ENCODE measurements at places on chromosomes 1 and 21.

DNA sequence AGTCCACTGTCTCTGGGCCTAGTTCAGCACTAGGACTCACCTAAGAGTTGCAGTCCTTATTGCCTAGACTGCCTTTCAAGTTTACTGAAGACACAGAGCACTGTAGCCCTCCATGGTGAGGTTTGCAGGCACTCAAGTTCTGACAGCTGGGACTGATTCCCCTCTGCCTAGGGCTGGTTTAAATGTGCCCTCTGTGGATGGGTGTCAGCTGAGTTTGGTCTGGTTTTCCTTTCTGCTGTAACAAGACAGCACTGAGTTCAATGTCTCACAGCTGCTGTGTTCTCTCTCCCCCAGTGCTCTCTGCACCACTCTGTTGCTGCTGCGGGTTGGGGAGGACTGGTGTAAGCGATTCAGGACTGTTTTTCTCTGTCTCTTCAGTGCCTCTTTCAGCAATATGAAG lies 75.2 kb upstream of the C1orf21 start:
- DNase-seq = no peak

GRCh38 chr1:170240409-170240808 lies 94.7 kb downstream of the NTMT2 start:
- no peak for DNase-seq

- DNase-seq = no peak
Measured at GRCh38 chr1:229161740-229162139, 109.2 kb upstream of the RAB4A start.

- no peak for DNase-seq
Measured at GRCh38 chr1:221187174-221187573, 307.9 kb downstream of the HLX start.

- DNase-seq = no peak
Measured at GRCh38 chr1:159748370-159748769, 32.4 kb upstream of the DUSP23 start.

- no peak for DNase-seq
Measured at GRCh38 chr1:13790290-13791030, 90.5 kb downstream of the PRDM2 start.

DNA sequence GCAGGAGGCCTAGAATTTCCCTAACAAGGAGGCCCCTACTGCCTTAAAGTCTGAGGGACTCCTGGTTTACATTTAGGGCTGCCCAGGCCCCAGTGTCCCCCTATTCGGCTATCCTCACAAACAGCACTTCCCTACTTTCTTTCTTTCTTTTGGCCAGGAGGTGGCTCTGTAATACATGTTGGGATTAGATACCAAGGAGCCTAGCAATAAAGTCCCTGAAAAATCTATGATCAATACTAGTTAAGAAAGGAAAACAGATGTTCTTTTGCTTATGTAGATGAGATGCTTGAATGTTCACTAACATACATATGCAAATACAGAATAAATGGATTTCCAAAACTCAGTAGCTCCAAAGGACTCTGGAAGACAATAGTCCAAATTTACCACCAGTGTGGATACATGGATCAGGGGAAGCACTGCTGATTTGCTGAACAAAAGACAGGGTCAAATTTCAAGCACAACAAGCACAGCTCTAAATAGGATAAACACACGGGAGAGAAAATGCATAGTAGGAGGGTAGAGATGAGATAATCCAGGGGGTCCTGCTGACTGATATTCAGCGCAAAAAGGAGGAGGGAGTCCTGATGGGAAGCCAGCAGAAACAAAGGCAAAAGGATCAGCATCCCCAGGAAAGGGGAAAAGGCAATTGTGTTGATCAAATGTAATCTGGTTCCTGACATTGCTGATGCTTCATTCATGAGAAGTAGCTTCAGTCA lies 240.0 kb downstream of the NUF2 start:
- no peak for DNase-seq

GRCh38 chr1:214740471-214740870 lies 137.5 kb downstream of the CENPF start:
- DNase-seq = no peak

- no peak for DNase-seq
Measured at GRCh38 chr1:55159571-55159970, 55.6 kb downstream of the USP24 start.

DNA sequence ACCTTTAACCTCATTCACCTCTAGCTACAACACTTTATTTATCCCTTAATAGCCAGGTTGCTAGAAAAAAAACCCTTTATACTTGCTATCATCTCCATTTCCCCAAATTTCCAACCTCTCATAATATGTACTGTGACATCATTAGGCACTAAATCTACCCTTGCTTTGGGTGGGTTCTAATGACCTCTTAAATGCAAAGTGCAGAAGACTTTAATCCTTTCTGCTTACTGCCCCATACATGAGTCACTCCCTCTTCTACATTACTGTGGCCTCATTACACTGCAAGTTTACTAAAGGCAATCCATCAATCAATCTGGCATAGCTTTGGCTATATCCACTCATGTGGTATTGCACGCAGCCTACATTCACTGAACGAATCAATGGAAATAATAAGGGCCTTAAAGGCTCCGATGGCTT lies 353.3 kb downstream of the SMYD3 start:
- DNase-seq = no peak

- DNase-seq = no peak
Measured at GRCh38 chr1:15406614-15407559, 2.8 kb upstream of the EFHD2 start.

- DNase-seq = no peak
Measured at GRCh38 chr1:200317236-200317635, 92.6 kb downstream of the ZNF281 start.

- no peak for DNase-seq
Measured at GRCh38 chr1:221987860-221988520, 246.1 kb upstream of the DUSP10 start.

- no peak for DNase-seq
Measured at GRCh38 chr1:209208648-209209047, 374.9 kb upstream of the CAMK1G start.

DNA sequence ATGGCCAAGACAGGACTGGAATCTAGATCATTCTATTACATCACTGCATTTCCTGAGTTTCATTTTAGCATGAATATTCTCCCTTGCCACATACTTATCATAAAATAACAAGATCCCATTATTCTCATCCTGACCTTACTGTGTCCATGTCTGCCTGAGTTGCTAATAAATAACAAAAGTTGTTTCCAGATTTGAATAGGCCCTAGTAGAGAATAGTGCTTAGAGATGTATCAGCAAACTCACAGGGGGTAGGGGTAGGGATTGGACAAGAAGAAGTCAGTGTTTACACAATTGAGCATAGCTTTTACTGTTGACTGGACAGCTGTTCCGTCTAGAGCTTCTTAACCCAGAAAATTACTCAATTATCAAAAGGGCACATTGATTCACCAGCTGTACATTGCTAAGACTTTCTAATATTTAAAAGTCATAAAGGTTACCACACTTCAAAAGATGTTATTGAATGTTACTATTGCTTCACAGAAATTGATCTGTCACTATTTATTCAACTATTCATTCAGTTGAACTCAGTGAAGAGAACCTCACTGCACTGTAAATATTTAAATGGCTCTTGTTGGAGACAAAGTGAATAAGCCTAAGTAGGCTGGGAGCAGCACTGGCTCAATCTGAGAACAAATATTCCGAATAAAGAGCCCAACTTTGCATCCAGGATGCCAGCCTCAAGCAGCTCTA lies 121.9 kb downstream of the NRIP1 start:
- no peak for DNase-seq

DNA sequence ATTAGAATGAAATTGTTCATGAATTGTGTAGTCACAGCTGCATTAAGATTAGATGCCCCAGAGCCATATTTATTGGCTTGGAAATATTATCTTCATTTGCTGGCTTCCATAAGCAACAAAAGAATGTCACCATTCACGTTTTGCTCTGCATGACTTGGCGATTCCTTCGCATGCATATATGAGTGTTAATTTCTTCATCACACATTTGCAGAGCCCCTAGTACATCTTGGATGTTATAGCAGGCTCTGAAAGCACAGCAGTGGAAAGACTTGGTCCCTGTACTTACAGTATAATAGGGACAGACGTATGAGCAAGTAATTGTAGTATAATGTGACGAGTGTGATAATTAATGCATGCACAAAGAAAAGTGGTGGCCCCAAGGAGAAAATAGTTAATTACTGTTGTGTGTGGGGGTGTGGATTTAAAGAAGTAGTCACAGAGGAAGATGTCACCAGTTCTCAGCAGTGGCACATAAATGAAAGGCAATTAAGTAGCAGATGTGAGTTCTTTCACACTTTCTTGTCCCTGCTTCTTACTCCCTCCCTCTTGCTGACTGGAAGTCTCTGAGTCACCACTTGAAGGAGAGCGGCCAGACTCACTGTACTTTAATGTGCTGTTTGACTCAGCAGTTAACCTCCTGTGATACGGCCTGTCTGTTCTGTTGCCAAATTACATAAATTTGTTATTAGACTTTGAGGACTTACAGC lies 21.0 kb downstream of the S100A10 start:
- peak; percentile 22 for DNase-seq

GRCh38 chr1:1678581-1679380 lies 13.8 kb downstream of the SLC35E2B start:
- no peak for DNase-seq

DNA sequence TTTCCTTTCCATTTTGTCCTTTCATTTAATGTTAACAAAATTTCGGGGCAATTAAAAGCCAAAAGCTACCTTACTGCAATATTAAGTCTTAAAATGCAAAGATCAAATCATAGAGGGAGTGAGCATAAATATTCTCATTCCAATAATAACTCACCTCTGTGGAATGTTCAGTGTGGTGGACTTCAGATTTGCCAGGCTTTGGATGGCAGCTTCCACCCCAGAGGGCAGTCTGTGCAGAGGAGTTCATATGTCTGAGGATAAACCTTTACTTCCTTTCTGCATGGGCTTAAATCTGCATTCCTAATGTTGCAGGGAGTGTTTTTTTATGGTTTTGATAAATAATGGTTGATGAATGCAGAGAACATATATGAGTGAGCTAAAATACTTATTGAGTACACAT lies 16.3 kb downstream of the KIAA0040 start:
- DNase-seq = no peak

GRCh38 chr1:65564493-65564892 lies 144.0 kb downstream of the LEPR start:
- no peak for DNase-seq

GRCh38 chr21:46393451-46393940 lies 65.2 kb upstream of the DIP2A start:
- no peak for DNase-seq

GRCh38 chr1:101298663-101299062 lies 61.8 kb downstream of the S1PR1 start:
- DNase-seq = no peak

DNA sequence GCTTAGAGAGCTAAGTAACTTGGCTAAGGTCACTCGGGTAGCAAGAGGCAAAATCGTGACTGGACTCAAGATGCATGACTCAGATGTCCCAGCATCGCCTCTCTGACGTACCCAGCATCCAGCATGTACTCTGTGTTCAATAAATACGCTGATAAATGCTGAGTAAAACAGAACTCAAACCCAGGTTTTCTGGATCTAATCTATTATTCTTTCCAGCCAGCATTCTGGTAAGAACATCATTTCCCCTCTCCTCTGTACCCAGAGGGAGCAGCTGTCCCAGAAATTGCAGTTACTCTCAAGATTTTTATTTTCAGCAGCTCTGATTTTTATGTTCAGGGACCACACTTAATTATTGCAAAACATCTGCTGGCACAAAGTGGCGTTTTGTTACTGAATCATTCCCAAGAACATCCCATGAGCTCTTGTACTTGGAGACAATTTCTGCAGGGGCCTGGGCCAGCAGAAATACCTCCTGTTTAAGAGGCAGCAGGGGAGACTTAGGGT lies 249.0 kb downstream of the PRDM2 start:
- DNase-seq = no peak

DNA sequence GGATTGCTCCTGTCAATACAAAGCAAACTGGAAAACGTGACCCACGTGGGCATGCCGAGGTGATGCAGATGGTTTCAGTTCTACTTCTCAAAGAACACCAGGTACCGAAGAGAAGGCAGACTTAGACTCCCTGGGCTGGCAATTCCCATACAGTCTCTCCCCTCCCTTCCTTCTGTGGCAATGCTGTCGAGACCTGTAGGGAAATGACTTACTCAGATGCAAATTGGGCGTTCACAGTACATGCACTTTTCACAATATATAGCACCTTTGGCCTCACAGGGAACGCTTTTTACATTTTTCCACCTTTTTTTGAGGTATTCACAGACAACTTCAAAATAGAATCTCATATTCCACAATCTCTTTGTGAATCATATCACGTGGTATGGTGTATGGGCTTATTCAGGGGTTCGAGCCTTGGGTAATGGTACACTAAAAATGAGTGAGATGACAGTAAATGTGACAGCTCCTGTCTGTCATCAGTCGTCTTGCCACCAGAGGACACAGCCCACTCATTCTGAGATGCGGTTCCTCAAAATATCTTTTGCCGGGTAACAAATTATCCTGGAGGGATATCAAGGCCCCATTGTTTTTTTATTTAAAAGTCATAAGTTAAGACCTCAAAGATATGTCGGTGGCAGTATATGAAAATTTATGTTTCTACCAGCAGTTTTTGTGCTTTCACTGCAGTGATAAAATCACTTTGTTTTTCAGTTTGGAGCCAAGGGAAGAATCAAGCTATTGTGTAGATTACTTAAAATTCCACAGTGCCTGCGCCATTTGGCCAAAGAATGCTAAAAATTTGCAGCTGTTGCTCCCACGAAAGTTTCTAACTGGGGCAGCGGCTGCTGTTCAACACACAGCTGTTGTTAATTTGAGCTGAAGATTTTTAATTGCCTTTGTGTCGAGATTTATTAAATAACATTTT lies 168.4 kb downstream of the ZZZ3 start:
- no peak for DNase-seq

GRCh38 chr1:236535662-236536161 lies 11.9 kb downstream of the LGALS8 start:
- DNase-seq = no peak

- peak; percentile 39 for DNase-seq
Measured at GRCh38 chr1:44784094-44785028, 3.6 kb downstream of the BEST4 start.

All from activated gamma-delta T cell treated with Interleukin-2 at 50 U/mL for 16 hours (primary cell).